ENCODE measurements at places on chromosomes 5 and 9.
A peak's percentile ranks its signal among the peaks of the same experiment; 100 is the strongest.

DNA sequence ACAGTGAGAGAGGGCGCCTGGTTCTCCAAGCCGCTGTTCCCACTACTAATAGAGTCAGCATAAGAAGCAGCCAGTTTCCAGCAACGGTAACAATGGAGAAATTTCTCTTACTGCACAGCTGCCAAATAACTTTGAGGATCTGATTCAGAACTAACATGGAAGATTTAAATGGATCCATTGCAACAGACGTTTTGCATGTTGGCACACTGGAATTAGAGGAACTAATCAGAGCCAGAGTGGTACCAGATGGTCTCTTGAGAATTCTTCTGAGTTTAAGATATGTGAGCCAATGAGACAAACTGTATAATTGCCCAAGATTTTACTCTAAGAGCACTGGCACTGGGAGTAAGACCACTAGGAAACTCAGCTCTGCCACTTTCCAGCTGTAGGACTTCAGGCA, 186.5 kb downstream of the EFNA5 start:
- no peak for DNase-seq

- DNase-seq = no peak
Measured at GRCh38 chr9:88993871-88994460, 2.7 kb downstream of the S1PR3 start.

GRCh38 chr5:1668141-1668721, 131.4 kb downstream of the MRPL36 start:
- no peak for DNase-seq

- DNase-seq = no peak
Measured at GRCh38 chr9:68775003-68775730, 70.1 kb downstream of the PIP5K1B start.

DNA sequence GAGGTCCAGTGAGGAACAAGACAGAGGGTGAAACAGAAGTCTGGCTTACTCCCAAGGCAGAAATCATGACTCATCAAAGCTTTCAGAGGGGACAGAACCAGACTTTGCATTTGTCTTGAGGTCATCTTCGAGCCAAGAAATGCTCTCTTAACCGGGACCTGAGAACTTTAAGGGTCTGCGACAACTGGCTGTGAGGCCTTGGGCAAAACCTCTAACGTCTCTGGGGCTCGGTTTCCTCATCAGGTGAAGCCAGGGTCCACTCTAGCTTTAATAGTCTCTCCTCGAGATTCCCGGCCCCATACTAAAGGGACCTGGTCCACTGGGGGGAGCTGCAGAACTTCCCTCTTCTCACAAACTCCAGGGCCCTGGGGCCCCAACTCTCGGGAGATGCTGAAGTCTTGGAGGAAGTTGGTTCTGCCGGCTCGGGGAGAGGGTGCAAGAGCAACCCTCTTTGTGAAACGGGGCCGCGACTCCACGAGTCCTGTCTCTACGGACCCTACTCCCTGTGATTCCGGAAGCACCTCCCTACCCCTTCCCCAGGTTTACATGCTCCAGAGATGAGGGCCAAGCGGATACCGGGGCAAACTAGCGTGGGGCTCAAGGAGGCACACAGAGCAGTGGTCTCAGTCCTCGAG, 2.6 kb downstream of the GLIS3 start:
- peak; percentile 39 for DNase-seq

DNA sequence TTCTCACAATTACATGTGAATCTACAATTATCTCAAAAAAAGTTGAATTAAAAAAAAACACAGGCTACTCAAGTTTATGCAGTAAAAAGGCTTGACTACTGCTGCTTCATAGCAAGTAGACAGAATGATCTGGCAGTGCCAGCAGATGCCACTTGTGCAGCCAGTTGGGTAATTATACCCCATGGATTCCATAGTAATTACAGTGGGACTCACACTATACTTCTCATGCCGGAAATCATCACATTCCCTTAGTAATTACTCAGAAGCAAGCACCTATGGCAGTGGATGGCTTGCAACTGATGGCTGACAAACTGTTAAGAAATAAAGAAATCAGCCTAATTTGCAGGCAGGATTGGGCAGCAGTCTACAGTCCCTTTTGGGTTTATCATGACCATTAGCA, 463.2 kb upstream of the KLF4 start:
- no peak for DNase-seq

- no peak for DNase-seq
Measured at GRCh38 chr5:16922430-16922829, 13.7 kb downstream of the MYO10 start.

GRCh38 chr5:59725392-59725767, 168.1 kb downstream of the PDE4D start:
- no peak for DNase-seq

GRCh38 chr5:137147346-137147745, 351.8 kb downstream of the SPOCK1 start:
- no peak for DNase-seq

- DNase-seq = no peak
Measured at GRCh38 chr9:73643379-73644013, 491.8 kb downstream of the ANXA1 start.

DNA sequence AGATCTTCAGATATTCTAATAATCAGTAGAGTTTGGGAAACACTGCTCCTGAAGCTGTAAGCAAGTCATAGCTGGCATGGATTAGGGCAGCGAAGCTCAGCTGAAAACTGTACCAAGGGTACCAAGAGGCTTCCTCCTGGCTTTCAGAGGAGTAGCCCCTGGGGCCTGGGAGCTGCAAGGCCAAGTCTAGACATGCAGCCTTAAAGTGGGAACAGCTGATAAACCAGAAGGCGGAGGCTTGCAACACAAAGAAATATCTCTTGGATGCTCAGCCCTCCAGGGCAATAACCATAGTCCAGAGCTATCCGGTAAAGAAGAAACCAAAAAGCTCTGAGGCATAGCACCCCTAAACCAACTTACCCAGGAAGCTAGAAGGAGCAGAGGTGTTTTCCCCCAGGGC, 51.5 kb downstream of the MRPS30 start:
- DNase-seq = no peak

- DNase-seq = no peak
Measured at GRCh38 chr5:165334201-165334600, 1828.8 kb downstream of the MAT2B start.

- no peak for DNase-seq
Measured at GRCh38 chr9:18970393-18970792, 62.6 kb downstream of the SAXO1 start.

DNA sequence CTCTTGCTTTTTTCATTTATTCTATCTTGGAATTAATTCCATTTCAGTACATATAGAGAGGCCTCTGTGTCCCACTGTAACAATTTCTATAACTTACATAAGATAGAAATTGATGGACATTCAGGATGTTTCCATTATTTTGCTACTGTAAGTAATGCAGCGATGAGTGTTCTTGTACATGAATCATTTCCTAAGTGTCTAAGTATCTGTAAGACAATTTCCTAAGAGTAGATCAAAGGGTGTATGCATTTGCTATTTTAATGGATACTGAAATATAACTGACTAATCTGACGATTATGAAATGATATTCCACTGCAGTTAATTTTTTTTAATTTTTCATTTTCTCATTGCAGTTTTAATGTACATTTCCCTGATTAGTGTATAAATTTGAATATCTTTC, 23.0 kb upstream of the RBM22 start:
- DNase-seq = no peak

DNA sequence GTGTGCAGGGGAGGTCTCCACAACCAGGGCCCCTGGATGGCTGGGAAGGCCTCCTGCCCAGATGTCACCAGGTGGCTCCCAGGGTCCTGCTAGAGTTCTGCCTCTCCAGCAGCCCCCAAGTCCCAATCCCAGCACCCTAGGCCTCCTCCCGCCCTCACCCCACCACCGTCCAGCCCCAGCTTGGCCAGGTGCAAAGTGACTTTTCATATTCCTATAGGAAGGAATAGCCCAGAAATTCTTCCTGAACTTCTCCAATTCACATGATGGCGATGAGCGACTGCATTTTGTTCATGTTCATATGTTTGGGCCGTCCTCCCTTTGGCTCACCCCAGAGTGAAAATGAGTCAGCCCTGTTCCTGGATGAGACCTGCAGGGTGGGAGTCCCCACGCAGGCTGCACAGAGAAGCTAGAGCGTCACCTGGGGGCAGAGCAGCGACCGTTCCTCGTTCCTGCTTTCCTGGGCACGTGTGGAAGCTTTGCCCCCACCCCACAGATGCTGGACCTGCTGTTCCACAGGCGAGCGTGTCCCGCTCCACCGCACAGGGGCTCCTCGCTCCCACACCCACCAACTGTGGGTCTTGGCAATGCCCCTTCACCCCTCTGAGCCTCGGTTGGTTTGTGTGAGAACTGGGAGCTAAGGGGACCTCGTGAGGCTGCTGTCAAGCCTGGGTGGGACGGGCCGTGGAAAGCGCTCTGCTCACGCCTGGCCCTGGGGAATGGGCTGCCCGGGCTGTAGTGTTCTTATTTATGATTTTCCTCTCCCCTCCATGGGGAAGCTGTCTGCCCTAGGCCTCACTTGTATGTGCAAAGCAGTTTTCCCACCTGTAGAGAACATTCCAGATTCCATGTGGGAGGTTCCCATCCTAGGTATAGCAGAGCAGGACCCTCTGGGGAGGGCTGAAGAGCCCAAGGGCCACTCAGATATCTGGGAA, 6.9 kb downstream of the MRPS2 start:
- no peak for DNase-seq

- no peak for DNase-seq
Measured at GRCh38 chr5:11646141-11646540, 258.1 kb downstream of the CTNND2 start.

- DNase-seq = no peak
Measured at GRCh38 chr5:50593681-50594080, 72.8 kb upstream of the PARP8 start.

GRCh38 chr5:62138607-62139006, 167.4 kb upstream of the KIF2A start:
- no peak for DNase-seq

- DNase-seq = no peak
Measured at GRCh38 chr5:594226-594860, 17.8 kb upstream of the CEP72 start.

DNA sequence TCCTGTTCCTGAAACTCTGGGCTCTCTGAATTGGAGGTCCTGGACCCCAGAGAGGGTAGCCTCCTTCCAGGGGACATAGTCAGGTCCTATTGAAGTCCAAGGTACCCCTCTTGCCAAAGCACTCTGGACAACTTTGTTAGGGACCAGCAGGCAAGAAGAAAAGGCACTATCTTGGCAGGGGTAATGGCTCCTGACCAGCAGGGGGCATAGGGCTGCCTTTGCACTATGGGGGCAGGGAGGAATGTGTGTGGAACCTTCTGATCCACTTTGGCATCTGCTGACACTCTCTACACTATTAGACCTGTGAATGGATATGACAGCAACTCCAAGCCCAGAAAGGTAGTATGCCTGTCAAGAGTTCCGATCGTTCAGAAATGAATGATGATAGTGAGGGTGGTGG, 179.0 kb upstream of the CD180 start:
- no peak for DNase-seq

DNA sequence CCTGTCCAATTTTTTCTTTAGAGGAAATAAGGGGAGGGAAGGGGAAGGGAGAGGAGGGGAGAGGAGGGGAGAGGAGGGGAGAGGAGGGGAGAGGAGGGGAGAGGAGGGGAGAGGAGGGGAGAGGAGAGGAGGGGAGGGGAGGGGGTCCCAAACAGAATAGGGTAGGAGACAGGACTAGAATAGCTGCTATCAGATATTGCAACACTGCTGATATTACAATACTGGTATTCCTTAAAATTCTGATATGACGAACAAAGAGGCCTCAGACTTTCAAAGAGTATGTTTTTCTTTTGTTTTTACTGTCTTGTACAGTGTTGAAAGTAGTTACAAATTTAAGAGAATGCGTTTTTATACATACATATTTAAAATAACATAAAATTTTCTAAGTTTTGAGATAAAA, 67.5 kb downstream of the RICTOR start:
- no peak for DNase-seq

DNA sequence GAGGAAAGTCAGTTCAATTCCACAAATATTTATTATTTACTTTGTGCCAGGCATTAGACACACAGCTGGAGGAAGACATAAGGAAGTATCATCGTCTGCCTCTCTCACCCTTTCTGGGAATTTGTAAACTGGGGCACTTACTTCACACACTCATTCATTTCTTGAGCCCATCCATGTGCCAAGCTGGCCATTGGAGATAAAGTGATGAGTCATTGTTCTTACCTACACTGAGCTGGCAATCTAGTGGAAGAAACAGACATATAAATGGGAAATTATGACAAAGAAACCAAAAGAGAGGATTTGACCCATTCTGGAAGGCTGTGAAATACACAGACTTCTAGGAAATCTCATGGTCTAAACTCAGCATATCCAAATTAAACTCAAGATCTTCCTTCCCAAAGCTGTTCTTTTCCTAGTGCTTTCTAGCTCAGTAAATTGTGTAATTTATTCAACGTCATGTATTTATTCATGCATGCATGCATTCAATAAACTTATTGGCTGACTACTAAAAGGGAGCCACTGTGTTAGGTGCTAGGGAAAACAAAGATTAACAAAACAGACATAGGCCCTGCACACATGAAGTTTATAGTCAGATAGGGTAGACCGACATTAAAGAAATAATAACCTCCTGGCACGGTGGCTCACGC, 65.3 kb downstream of the SH3RF2 start:
- no peak for DNase-seq

DNA sequence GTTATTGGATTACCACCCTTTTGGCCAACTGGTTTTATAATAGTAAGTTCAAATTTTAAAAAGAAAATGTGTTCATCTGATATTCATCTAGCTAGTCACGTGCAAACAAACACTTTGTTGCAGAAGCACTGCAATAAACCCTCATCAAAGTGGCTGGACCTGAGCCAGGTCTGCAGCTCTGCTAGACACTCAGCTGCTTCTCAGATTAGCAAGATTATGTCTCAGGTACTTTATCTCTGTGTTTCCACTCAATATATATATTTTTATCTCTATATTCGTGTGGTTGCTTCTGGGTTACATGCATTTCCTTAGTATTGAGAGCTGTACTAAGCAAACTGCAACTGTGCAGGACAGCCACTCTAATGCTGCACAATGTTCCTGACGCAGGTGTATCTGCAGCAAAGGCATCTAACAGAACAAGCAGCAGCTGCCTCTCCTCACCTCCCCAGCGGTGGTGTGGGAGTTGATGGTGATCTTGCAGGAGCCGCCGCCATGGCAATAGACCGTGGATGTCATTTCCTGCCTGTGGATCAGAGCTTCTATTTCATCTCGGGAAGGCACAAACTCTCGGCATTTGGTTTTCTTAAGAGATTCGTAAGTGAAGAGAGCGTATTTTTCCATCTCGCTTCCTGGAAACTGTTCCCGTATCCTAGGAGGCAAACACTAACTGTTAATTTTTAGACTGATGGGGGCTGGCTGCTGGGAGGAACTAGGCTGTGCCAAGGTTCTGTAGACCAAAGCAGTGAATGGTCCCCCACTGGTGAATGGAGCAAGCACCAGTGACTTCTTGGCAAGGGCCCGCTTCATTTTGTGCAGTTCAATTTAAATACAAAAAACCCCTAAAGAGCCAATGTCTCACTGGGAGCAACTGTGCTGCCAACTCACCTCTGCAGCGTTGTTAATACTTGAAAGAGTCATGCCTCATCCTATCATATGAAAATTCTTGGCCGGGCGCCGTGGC, 56.7 kb upstream of the RETREG1 start:
- no peak for DNase-seq

DNA sequence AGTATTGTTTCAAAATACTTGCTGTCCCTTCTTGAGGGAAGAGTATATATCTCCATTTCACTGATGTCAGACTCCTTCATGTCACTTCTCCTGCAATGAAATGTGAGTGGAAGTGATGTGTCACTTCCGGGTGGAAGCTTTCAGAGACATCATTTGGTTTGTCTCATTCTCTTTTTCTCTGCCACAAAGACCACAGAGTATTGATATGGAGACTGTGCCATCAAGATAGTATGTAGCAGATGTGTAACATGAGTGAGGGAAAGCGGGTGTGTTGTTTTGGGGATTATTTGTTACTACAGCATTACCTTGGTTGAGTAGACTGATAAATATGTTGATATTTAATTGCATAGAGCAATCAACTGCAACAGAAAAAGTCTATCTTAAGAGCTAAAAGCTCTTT, 169.8 kb downstream of the FBXL7 start:
- DNase-seq = no peak
